Activated naive CD4-positive, alpha-beta T cell treated with Interleukin-2 at 50 U/mL for 16 hours (primary cell): ENCODE measurements at places on chromosomes 3 and 15.

GRCh38 chr15:75835990-75836958 is 7.0 kb upstream of the UBE2Q2 start:
- no peak for DNase-seq

DNA sequence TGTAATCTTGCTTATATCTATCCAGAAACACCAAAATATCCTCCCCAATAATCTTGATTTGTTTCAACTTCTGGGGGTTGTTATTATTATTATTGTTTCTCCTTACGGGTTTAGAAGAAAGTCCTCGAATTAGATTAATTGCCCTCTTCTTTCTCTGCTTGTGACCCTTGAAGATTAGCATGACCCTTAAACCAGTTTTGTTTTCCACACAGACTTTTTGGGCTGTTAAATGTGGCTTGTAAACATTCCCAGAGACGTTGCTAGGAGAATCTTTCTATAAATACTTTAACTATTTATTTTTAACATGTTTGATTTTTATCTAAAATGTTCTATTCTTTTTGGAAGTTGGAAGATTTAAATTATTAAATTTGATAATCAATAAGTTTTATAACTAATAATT is 4.3 kb upstream of the SUCNR1 start:
- no peak for DNase-seq

DNA sequence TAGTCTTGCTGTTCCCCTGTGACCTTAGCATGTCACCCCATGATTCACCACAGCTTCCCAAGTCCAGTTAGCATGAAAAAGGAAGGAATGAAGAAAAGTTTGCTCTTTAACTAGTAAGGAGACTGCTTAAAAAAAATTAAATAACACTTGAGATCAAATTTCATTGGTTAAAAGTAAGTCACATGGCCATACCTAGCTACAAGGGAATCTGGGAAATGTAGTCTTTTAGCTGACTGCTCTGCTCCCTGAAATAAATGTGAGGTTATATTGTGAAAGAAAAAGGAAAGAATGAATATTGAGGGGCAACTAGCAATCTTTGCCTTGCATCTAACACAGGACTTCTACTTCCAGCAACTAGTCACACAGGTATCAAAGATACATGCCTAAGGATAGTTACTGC is 84.7 kb upstream of the LRRN1 start:
- no peak for DNase-seq

- DNase-seq: no peak
These were observed 9.0 kb downstream of the P2RY1 start for GRCh38 chr3:152843955-152844354.

- no peak for DNase-seq
These were observed 82.2 kb downstream of the APBA2 start for GRCh38 chr15:28967990-28968389.

GRCh38 chr3:51717947-51718346 is 11.1 kb downstream of the GRM2 start:
- no peak for DNase-seq

DNA sequence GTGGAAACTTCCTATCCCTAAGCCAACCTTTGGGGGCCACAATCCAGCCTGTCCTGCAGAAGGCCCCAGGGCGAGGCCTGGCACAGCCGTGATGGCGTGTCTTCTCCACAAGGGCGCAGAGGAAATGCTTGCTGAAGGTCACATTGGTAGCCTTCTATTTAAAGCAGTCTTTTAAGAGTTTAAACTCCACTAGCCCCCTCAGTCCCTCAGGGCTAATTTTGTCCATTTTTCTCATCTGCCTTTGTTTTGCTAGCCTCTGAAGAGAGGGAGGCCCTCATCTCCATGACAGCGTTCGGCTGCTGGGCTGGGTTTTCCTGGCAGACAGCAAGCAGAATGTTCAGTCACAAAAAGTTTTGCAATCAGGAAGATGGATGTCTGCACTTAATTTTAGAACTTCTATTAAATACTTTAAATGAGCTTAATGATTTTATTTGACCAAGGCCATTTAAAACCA is 40.8 kb downstream of the RARB start:
- DNase-seq: no peak

- no peak for DNase-seq
These were observed 199.8 kb downstream of the THSD4 start for GRCh38 chr15:71314956-71315537.
